RCC 7860 (cell line): ENCODE measurements at places on chromosomes 7 and 10.
A peak's percentile ranks its signal among the peaks of the same experiment; 100 is the strongest.

DNA sequence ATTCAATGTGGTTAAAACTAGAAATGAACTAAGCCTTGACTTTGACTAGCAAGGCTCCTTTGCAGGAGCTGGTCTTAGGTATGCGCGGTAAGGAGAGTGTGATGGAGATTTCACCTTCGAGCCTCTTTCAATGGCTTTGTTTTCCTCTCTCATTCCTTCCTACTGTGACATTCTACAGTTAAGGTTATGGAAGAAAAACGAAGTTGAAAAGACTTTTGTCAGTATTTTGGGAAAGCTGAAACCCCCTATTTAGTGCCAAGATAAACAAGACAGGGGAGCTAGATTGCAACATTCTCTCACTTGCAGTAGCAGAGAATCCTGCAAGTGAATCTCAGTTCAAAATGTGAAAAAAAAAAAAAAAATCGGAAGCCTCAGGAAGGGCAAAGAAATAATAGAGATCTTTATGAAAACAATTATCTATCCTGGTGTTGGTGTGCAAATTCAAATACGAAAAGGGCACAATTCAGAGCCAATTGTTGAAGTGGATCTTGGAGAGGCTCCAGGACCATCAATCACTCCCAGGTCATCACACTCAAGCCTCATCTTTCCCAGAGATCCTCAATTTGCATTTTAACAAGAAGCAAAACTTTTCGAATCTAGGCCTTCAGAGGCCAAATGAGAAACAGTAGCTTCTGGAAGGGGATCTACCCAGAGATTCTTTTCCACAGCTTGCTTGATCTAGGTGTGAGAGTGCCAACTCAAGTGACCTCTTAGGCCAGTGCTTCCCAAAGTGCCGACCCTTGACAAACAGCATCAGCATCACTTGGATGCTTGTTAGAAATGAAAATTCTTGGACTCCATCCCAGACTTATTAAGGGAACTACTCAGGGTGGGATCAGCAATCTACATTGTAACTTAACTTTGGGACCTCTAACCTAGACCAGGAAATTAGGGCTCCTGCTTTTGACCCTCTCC lies 163.8 kb downstream of the INHBA start:
- DNase-seq: no peak

DNA sequence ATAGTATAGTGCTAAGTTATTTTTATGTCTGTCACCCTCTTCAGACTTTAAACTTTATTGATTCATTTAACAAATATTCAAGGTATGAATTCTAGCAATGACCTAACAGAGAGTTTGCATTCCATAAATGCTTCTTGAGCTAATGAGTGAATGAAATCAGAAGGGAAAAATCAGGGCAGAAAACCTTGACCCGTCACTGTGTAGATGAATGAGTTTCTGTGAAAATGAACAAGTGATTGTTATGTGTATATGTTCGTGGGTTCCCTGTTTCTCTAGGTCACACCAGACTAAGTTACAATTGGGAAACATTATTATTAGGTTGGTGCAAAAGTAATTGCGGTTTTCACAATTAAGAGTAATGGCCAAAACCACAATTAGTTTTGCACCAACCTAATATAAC lies 30.1 kb downstream of the APBB1IP start:
- peak; percentile 86 for DNase-seq

- DNase-seq: no peak
These were observed 157.4 kb downstream of the EVX1 start for GRCh38 chr7:27399791-27400567.

GRCh38 chr10:117342641-117343040 lies 32.6 kb downstream of the PDZD8 start:
- DNase-seq: peak; percentile 75

- no peak for DNase-seq
These were observed 51.0 kb downstream of the TCF7L2 start for GRCh38 chr10:113000876-113001598.

GRCh38 chr10:52741851-52742250 lies 30.7 kb downstream of the MBL2 start:
- DNase-seq: no peak

DNA sequence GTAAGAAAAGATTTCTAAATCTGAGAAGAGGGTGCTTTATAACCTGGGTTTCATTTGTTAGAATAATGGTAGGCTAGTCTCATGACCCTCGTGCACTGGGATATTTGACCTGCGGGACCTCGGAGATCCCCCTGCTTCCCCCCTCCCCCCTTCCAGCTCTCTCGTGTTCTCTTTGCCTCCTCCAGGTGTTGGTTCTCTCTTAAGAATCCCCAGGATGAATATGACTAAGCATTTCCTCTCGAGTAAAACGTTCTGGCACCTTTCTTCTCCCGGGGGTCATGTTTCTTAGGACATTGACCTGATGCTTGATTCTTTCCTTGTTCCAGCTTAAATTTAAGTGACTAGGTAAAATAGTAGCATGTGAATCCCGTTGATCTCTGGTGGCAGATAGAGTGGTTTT lies 71.2 kb downstream of the SHH start:
- DNase-seq: no peak

- DNase-seq: no peak
These were observed 565.4 kb downstream of the NXPH1 start for GRCh38 chr7:8998762-8999161.

DNA sequence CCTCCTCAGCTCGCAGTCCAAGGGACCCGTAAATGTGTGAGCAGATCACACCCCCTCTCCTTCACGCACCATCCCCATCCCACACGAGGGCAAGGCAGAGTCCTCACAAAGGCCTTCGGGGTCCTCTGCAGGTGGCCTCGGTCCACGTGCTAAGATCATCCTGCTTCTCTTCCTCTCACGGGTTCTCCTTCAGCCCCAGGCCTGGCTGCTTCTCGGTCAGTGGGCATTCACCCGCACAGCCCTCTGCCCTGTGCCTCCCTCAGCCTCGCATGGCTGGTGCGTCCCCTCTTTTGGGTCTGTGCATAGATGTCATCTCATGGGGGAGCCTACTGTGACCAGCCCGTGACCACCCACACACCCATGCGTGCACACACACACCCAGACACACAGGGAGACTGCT lies 17.3 kb upstream of the FOXL3 start:
- DNase-seq: no peak
